ENCODE measurements at places on chromosomes 1 and 21.

DNA sequence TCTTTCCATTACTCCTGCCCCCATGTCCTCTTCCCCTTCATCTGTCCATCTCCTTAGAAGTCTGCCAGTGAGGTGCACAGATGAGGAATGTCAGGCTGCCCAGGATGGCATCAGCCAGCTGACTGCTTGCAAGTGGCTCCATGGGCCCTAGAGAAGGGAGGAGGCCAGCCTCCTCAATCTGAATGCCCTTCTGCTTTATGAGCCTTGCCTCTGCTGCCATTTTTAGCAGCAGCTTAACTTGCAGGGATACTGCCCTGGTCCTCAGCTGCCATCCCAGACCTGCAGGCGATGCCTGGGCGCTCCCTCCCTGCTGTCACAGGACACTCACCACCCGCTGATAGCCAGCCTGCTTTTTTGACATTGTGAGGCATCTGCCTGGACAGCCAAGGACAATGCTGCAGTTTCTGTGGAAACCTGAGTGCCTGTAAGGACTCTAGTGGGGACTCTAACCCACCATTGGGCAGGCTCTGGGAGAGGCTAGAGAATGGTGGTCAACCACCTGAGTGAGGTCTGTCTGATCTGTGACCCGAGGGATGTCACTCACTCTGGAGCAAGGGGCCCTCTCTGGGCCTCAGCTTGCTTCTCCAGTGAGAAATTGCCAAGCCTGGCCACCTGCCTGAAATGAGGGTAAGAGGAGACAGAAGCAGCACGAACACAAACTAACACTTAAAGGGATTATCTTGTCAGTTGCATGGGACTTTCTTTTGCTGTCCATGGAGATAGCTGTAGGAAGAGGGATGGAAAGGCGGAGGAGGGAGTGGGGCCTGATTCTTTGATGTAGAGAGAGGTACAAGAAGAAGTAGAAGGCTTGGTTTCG, 185.0 kb downstream of the MIS18A start:
- DNase-seq, result no peak

DNA sequence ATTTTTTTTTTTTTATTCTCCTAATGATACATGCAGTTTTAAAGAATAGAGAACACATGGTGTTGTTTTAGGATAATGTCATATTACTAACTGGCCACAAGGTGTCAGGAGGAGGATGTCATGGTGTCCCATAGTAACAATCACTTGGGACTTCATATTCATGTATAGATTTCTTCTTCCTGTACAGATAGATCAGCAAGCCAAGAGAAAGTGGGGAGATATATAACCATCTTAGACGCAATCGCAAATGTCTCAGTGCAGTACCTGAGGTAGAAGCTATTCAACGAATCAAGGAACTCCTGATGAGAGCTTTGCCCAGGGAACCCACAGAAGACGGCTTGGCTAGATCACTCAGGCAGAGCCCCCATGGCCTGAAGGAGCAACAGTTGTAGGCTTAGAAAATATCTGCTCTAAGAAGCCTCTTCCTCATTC, 12.3 kb downstream of the OR2T11 start:
- peak; percentile 24 for DNase-seq

DNA sequence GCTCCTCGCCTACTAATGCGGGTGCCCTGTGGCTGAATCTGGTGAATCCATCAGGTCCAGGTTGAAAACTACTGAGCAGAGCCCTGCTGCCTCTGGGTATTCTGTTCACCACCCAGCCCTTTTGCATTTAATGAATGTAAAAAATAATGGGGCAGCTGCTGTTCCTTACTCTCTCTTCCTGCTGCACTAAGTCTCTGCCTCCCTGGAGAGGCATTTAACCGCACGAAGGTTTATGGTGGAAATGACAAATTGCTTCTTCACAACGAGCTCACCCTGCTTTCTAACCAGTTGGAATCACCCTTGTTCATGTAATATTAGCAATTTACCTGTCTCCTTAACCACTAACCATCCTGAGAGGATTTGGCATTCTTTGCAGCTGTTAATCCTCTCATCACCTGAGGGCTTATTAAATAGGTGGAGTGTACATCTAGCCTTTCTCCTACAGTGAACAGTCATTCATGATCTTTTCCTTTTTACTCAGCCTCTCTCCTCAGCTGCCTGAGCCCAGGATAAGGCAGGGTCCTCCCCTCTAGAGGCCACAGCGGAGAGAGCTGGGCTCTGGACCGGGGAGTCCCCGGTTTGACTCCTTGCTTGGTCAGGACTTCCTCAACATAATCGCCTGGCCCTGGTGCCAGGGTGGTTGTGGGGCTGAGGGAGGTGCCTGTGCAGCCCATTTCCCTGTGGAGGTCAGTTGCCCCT, 97.6 kb downstream of the NOS1AP start:
- no peak for DNase-seq

- DNase-seq, result no peak
Observed at GRCh38 chr1:180931529-180931928, 18.8 kb downstream of the KIAA1614 start.

GRCh38 chr1:89850844-89851415, 30.1 kb downstream of the LRRC8D start:
- no peak for DNase-seq

GRCh38 chr1:70458131-70458530, 47.1 kb downstream of the CTH start:
- DNase-seq, result no peak

GRCh38 chr21:34910396-34910795, 138.7 kb downstream of the RUNX1 start:
- no peak for DNase-seq

DNA sequence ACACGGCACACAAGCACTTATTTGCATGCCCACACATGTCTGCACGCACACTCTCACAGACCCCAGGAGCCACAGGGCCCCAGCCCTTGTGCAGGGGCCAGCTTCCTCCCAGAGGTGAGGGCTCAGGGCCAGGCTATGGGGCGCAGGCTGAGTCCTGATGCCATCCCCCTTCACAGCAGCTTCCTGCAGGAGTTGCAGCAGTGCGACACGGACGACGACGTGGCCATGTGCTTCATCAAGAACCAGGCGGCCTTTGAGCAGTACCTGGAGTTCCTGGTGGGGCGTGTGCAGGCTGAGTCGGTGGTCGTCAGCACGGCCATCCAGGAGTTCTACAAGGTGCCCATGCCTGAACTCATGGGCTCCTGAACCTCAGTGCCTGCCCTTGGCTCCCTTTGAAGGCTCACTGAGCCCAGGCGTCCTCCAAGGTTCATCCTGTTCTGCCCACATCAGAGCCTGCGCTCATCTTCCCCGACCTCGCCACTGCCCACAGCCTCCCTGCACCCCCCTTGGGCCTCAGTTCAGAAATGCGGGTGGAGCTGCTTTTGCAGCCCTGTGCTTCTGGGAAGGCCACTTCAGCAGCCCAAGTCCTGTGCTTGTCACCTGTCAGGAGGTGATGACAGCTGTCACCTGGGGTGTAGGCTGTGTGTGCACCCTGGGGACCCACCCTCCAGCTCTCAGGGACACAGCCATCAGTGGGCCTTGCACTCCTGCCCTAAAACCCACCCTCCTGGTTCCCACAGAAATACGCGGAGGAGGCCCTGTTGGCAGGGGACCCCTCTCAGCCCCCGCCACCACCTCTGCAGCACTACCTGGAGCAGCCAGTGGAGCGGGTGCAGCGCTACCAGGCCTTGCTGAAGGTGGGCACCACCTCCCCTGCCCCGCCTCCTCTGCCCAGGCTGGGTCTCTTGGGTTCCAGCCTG, 66.6 kb downstream of the TRIM11 start:
- no peak for DNase-seq

DNA sequence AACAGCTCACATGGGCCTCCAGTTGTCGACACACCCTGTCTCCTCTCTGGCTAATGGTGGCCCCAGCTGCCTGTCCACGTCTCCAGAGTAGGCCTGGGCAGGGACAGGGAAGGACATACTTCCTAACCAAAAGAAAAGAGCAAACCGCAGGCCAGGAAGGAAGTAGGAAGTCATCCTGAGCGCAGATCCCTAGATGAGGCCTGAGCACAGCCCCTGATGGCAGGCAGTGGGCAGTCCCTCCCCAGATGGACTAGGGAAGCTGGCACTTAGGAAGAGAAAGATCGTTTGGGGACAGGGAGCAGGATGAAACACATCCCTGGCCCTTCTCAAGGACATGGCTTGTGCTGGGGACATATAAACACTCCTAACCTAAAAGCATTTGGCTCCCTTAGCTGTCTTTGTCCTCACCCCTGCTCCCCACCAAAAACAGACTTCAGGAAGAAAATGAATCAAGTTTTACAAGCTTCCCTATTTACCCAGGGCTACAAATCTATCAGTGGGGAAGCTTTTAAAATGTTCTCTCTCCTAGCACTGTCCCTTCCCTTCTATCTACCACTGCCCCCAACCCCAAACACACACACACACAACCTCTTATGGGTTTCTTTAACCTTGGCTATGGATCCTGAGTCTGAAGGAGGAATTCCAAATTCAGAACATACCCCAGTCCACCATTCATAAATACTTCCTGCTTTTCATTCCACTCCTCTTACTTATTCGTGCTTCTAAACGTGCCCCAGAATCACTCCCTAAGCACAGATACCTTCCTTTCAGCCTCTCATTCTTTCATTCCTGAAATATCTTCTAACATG, 21.1 kb downstream of the SSBP3 start:
- DNase-seq, result no peak

DNA sequence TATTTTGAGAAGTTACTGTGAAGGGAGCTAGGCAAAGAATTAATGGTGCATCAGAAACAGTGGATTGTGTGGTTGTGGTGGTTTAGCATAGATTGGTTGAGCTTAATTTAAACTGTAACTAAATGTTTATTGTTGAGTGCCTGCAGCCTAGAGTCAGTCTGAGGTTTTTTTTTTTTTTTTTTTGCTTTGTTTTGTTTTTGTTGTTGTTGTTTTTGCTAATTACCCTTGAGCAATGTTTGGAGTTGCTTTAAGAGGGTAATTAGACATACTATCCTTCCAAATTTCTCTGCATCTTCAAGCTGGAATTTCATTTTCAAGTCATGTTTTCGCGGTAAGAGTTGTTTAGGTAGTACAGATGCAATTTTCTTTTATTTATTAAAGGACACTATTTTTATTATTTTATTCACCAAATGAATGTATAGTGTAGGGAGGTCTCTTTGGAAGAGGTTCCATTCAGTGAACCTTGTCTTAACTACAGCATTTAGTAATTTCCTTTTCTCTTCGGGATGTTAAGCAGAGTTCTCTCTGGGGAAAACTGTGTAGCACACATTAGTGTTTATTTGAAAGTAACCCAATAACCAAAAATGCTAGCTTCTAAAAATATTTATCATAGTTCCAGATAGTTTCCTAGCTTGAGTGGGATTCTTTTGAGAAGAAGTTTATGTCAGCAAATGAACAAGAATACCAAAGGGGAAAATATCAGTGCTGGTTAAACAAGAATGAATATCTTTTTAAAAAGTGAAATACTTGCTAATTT, 82.3 kb downstream of the CLIC4 start:
- DNase-seq, result no peak
